ENCODE measurements at places on chromosomes 12 and 14. TPM values are rescaled to one million over a fixed set of nuclear protein-coding genes. Genes with fewer than 3 reads are reported as not detected.

The ASPG gene
- total RNA-seq: 4.7 TPM

The CACNA1C gene
- total RNA-seq: 17.5 TPM

The CD69 gene
- total RNA-seq: 17.4 TPM

The LALBA gene
- total RNA-seq: not detected

- DNase-seq: no peak
- H3K27ac ChIP-seq: no peak overlapping the region
- H3K4me1 ChIP-seq: no peaks in the 10 kb centered on the region
- no peaks in the 10 kb centered on the region for H3K36me3 ChIP-seq
- no peaks in the 10 kb centered on the region for H3K27me3 ChIP-seq
Observed at GRCh38 chr12:76152181-76152807, 67.8 kb upstream of the NAP1L1 start.

GRCh38 chr12:105358789-105359188 is 28.3 kb downstream of the C12orf75 start:
- H3K27me3 ChIP-seq: no peaks in the 10 kb centered on the region
- H3K36me3 ChIP-seq: no peaks in the 10 kb centered on the region
- H3K4me3 ChIP-seq: no peak overlapping the region
- H3K4me1 ChIP-seq: no peaks in the 10 kb centered on the region
- no peak for DNase-seq

GRCh38 chr12:114913871-114914801 is 230.2 kb upstream of the TBX3 start:
- H3K4me3 ChIP-seq: no peak overlapping the region
- no peaks in the 10 kb centered on the region for H3K4me1 ChIP-seq
- H3K27ac ChIP-seq: no peak overlapping the region
- DNase-seq: no peak
- H3K36me3 ChIP-seq: no peaks in the 10 kb centered on the region
- H3K27me3 ChIP-seq: no peaks in the 10 kb centered on the region

GRCh38 chr12:100955139-100955538 is 160.6 kb downstream of the ANO4 start:
- no peak for DNase-seq
- no peaks in the 10 kb centered on the region for H3K36me3 ChIP-seq
- no peaks in the 10 kb centered on the region for H3K4me1 ChIP-seq
- no peak overlapping the region for H3K27ac ChIP-seq
- no peak overlapping the region for H3K4me3 ChIP-seq

DNA sequence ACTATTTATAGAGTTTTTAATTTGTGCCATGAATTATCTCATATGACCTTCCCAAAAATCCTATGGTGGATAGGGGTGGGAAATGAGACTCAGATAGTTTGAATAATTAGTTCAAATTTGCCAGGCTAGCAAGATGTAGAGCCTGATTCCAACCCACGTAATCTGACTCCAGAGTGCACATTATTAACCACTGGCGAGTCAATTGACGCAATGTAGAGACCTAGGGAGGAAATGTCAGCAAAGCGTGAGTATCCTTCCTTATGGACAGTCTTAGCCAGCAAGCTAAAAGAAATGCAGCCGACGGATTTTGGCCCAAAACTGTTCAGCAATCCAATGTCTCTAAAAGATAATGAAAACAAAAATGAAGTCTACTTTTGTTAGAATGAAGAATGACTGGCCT is 193.3 kb upstream of the KRR1 start:
- H3K4me1 ChIP-seq: peaks cover 9% of the 10 kb centered on the region
- no peak overlapping the region for H3K4me3 ChIP-seq
- H3K27ac ChIP-seq: no peak overlapping the region
- H3K27me3 ChIP-seq: no peaks in the 10 kb centered on the region

- H3K4me1 ChIP-seq: peaks cover 17% of the 10 kb centered on the region
- peak within 1 kb of the TSS; percentile 58 for H3K4me3 ChIP-seq
- DNase-seq: peak; percentile 60
- peak within 1 kb of the TSS; percentile 98 for H3K27ac ChIP-seq
- H3K27me3 ChIP-seq: no peaks in the 10 kb centered on the region
Observed at GRCh38 chr14:23302290-23303225, at the start of gene PPP1R3E. PPP1R3E (minus strand) TSS chr14:23302859; CDS start chr14:23302576, 283 bp downstream.

Measured in lung (tissue), 17 donors.